ENCODE measurements at places on chromosomes 2 and 18.
A peak's percentile ranks its signal among the peaks of the same experiment; 100 is the strongest.

GRCh38 chr2:29405266-29405665, 290.1 kb downstream of the CLIP4 start:
- no peak for DNase-seq

DNA sequence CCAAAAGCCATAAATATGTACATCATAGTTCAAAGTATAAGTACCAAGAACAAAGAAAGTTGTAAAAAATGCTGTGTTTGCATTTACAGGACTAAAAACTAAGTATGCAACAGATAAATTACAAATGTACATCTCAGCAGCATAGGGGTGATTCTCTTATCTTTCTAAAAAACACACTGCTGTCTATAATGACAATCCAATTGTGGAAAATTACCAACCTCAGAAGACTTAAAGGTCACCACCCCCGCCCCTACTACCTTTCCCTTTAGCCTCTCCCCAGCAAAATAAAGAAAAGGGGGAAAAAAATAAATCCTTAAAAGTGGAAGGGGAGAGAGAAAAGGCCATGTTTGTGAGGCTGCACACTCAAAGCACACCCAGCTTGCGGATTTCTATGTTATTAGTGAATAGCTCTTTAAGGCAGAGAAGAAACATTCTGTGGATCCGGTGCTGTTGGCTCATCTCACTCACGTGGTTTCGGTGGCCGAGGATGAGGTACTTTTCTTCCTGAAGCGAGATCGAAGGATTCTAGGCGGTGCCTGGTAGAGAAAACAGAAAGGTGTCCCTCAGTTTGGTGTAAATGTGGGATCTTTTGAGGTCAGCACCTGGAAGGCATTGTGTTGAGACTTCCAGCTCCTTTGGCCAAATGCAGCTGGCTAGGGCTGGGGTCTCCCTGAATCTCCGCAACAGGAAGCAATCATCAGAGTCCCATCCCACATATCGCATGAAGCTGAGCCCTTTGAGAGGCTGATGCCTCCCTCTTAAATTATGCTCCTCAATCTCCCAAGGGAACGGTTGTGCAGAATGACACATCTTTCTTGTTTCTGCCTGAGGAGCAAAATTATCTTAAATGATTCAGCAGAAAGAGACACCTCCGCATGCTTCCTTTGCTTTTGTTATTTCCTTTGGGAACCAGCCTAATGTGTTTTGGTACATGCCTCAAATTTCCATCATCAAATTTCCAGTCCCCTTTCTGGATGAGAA, 17.6 kb downstream of the MRPL35 start:
- peak; percentile 33 for DNase-seq

GRCh38 chr2:4765787-4766530, 926.2 kb upstream of the SOX11 start:
- no peak for DNase-seq

- DNase-seq, result peak; percentile 45
These were observed 105.3 kb downstream of the PAX3 start for GRCh38 chr2:222193328-222193983.

DNA sequence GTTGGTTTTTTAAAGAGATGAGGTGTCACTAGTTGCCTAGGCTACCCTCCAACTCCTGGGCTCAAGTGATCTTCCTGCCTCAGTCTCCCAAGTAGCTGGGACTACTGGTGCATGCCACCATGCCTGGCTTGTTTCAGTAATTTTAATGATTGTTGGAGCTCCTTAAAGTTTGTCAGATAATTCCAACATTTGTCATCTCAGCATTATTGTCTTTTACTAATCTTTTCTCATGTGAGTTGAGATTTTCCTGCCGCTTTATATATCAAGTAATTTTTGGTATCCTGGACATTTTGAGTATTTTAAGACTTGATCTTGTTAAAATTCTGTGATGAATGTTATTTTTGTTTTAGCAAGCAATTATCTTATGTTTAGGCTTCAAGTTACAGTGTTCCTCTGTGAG, 108.6 kb downstream of the OTX1 start:
- DNase-seq, result no peak

DNA sequence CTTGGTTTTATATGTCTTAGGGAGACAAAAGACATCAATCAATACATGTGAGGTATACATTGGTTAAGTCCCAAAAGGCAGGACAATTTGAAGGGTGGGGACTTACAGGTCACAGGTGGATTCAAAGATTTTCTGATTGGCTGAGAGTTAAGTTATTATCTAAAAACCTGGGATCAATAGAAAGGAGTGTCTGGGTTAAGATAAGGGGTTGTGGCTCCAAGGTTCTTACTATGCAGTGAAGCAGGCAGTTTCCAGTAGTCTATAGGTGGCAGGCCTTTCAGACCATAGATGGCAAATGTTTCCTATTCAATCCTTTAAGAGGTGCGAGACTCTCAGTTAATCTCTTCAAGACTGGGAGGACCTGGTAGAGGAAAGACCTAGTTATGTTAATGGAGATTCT, 42.1 kb upstream of the NEB start:
- no peak for DNase-seq

DNA sequence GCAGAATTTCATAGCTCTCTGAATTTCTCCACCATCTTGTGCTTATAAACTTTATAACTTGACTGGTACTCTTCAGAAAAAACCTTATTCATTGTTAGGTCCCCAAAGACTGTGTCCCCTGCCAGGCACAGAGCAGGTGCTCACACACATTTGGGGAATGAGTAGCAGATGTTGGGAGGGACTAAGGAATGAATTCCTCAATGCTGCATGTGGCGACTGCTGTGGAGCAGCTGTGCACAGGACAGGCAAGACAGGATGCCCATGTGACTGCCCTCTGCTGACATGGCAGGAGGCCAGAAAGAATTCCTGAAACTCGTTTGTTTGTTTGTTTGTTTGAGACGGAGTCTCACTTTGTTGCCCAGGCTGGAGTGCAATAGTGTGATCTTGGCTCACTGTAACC, 122.3 kb upstream of the ITGA6 start:
- no peak for DNase-seq

- no peak for DNase-seq
These were observed 45.2 kb downstream of the MYCN start for GRCh38 chr2:15985531-15985930.

GRCh38 chr2:123453046-123453700, 571.9 kb upstream of the CNTNAP5 start:
- DNase-seq, result no peak

- peak; percentile 91 for DNase-seq
These were observed 137.5 kb upstream of the RNF152 start for GRCh38 chr18:62030091-62030985.
